ENCODE measurements at places on chromosomes 4 and X. TPM values are rescaled to one million over a fixed set of nuclear protein-coding genes. Genes with fewer than 3 reads are reported as not detected.

GRCh38 chrX:49754233-49754857 lies 58.6 kb upstream of the PAGE1 start:
- peak; percentile 42 for DNase-seq

GRCh38 chrX:48611703-48612102 lies 14.4 kb downstream of the WDR13 start:
- DNase-seq, result no peak

DNA sequence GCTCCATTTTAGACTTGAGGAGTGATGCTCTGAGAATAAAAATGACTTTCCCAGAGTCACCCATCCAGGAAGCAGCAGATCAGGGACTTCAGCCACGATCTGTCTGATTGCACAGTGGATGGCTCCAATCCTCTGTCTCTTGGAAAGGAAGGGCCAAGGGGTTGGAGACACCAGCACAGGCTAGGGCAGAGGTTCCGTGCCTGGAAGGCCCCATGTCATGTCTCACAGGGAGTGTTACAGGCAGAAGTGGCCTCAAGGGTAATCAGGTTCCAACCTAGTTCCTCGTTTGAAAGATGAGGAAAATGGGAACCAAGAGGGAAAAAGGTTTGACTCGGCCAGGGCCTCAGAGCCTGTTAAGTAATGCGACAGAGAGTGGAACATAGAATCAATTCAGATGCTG lies 160.0 kb downstream of the EFNB1 start:
- DNase-seq, result no peak

Gene FATE1
- not detected for total RNA-seq

Gene CXCL1
- total RNA-seq, result not detected

Gene CXCL8
- total RNA-seq, result 2.2 TPM
